ENCODE measurements at places on chromosomes 7 and 10.

DNA sequence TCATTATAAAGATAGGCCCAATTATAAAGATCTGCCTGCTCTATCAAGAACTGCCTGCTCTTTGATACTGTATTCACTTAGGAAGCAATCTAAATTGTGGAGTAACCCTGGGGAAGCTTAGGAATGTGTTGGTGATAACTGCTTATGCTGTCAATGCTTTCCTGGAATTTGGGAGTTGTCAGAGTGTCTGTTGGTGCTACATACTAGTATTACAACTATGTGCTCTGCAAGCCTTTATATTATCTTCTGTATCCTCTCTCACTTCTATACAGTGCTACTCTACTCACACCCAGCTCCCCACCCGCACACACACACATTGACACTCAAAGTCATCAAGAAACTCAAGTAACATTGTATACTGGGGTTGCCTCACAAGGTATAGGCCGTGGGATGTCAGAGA, 6.1 kb downstream of the ZNF277 start:
- no peak for DNase-seq

- DNase-seq: no peak
Measured at GRCh38 chr7:130868139-130868538, 134.1 kb upstream of the KLF14 start.

DNA sequence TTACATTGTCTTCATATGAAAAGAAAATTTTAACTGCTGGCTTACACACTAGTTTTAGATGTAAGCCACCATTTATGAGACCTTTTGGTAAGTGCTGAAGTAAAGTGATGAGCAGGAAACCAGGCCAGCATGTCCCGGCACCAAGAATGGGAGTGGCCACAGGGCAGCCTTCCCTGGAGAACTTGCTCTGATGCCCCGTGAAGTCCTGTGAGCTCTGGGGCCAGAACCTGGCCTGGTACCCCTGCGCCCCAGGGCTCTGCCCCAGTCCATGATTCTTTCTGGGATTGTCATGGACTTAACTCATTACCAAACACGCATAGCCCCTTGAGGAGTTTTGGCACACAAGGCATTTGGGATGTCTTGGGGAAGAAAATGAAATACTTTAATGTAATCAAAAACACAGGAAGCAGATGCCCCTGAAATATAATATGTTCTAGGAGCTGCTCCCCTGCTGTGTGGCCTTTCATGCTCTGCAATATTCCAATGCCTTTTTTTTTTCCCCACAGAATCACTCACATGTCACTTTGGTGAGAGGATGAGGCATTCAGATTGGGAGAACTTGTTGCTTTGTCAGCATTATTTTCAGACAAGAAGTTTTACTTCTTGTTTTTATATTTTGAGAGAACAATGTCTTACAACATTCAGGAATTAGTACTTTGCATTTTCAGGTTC, 53.1 kb upstream of the CXCL12 start:
- DNase-seq: no peak

DNA sequence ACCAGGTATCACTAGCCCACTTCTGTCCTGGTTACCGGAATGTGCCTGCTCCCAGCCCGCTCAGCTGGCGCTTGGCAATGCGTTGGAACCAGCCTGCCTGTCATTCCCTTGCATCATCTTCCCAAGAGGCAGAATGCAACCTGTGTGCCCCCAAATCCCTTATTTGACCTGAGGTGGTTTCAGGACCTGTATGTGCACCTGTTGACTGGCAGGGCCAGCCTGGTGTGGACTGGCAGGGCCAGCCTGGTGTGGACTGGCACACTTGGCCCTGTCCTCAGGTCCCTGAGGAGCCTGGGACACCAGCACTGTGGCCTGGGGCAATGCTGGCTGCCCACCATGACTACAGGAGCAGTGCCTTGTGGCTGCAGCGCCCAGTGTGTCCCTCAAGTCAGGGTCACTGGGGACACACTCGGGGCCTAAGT, 38.2 kb downstream of the ZNF467 start:
- no peak for DNase-seq

DNA sequence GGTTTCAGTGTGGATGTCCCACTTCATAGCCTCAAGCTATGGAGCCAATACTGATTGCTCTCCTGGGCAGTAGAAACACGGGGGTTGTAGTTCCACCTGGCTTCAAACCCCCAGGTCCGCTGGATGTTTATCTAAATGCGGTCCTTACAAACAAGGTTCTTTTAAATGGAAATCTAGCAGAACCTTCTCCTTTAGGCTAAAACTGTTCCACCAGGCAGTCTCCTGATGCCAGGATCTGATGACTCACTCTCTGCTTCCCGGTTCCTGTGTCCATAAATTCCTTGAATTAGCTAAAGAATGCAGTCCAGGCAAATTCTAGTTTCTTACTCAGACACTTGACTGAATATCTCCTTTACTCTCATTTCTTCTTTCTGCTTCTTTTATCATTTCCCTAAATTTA, 108.4 kb upstream of the FAM3C start:
- no peak for DNase-seq

GRCh38 chr10:85767891-85768290, 598.7 kb downstream of the GRID1 start:
- DNase-seq: no peak

- DNase-seq: no peak
Measured at GRCh38 chr7:3207387-3207902, 93.6 kb upstream of the SDK1 start.

DNA sequence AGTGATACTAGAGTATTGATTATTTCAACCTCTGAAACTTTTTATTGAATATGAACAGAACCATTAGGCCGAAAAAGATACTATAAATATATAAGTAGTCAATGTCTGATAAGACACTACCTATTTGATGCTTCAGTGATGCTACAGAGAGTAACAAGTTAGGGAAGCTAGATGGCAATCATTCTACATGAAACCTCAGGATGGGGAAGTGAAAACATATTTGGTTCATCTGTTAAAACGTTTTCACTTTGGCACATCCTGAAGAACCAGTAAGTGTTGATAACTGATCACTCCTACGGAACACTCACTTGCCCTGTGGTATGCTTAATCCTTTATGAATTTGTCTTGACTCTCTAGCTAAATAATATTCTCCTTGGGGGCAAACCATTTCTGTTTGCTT, 1064.9 kb downstream of the NXPH1 start:
- DNase-seq: no peak

DNA sequence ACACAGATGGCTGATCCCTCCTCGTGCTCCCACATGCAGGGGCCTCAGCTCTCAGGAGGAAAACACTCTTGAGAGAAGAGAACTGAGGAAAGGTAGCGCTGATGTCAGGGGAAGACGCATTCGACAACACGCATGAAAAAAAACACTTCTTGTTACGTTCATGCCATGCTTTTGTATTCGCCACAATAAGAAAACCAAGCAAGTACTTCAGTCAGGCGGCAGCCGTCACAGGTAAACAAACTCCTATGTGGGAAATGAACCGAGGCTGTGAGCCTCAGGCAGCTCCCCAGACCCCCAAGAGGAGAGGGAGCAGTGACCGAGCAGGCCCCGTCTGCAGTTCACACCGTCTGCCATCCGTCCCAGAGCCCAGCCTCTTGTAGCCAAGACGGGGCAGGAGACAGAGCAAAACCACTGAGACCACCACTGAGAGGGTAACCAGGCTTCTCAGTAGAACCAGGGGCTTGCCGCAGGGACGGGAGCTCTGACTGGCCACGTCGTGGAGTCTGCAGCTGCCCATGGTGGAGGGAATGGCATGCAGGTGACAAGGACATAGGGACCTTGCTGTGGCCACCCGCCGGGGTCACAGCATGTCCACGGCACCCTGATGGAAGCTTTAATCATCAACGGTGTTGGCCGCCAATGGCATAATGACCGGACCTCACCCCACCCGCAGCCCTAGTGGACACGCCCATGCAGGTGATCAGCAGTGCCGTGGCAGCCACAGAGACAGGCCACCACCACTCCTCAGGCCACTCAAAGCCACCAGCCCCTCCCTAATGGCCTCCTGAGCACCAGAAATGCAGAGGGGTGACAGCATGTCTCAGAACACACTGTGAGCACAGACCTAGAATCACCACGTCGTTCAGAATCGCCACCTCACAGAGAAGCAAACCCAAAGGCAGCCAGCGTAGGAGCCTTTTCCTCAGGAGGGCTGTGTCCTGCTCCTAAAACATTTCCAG, 304.3 kb downstream of the PTPRN2 start:
- no peak for DNase-seq

- no peak for DNase-seq
Measured at GRCh38 chr10:131762789-131763696, 137.8 kb upstream of the PPP2R2D start.

DNA sequence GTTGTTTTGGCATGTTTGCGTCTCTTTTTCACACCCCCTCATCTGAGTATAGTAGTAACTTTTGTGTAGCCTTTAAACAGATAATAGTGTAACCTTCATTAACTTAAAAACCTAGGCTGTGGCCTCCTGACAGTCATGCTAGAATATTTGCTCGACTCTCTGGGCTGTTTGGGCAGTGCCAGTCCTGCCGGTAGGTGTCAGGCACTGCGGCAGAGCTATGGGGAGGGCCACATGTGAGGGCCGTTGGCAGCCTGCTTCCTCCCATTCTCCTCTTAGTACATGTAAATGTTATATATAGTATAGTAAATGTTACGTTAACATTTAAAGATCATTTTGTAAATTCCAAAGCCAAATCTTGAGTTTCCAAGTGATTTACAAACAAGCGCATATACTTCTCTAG, 26.1 kb downstream of the BCCIP start:
- no peak for DNase-seq

DNA sequence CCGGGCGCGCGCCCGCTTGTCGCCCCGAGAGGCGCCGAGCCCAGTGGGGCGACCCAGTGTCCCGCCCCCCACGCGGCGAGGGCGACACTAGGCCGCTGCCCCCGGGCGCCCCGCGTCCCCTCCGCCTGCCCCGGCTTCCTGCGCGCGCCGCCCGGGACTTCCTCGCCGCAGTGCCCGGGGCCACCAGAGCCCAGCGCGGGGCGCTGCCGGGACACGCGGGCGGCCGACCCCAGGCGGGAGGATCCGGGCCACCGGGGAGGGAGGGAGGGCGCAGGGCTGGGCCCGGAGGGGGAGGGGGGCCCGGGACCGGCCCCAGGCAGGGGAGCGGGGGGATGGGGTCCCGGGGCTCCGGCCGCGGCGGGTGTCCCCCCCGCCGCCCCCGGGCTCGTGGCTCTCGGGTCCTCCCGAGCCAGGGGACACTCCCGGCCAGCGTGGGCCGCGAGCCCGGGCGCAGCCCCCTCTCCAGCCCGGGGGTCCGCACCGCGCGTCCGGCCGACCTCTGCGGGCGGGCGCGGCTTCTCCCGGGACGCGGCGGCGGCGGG, 435 bp upstream of the PWWP2B start:
- no peak for DNase-seq

- DNase-seq: no peak
Measured at GRCh38 chr7:136247211-136247610, 270.1 kb upstream of the MTPN start.

GRCh38 chr7:30321882-30322192, 37.4 kb downstream of the ZNRF2 start:
- no peak for DNase-seq

DNA sequence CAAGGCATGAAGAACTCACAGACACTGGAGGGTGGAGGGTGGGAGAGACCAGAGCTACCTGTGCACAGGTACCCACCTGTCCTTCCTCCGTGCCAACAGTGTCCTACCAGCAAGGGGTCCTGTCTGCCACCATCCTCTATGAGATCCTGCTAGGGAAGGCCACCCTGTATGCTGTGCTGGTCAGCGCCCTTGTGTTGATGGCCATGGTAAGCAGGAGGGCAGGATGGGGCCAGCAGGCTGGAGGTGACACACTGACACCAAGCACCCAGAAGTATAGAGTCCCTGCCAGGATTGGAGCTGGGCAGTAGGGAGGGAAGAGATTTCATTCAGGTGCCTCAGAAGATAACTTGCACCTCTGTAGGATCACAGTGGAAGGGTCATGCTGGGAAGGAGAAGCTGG, 21.8 kb downstream of the PRSS2 start:
- DNase-seq: no peak

GRCh38 chr7:20075992-20076820, 141.0 kb downstream of the MACC1 start:
- DNase-seq: no peak

GRCh38 chr10:94076325-94076841, 82.7 kb downstream of the PLCE1 start:
- no peak for DNase-seq

- no peak for DNase-seq
Measured at GRCh38 chr7:80420876-80421275, 91.0 kb downstream of the GNAT3 start.

- DNase-seq: no peak
Measured at GRCh38 chr10:36114141-36114540, 472.0 kb upstream of the FZD8 start.

GRCh38 chr10:42887734-42888503, 105.3 kb downstream of the BMS1 start:
- no peak for DNase-seq

DNA sequence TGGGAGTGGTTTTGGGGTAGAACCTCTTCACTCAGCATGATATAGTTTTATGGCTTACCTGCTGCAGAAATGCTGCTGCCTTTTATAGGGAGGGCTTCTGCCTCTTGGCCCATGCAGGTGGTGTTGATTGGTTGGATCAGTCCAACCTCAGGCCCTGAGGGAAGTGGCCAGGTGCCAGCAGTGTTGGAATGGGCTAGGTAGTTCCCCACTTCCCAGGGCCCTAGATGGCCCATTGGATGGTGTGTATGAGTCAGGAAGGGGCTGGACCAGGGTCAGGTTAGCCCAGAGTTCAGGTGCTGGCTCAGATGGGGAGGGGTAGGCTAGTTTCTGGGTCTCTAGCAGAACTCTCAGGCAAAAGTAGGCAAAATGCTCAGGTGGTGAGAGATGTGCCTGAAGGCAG, 455.5 kb downstream of the CCSER2 start:
- no peak for DNase-seq

- DNase-seq: no peak
Measured at GRCh38 chr10:14459665-14460064, 128.9 kb upstream of the FRMD4A start.

DNA sequence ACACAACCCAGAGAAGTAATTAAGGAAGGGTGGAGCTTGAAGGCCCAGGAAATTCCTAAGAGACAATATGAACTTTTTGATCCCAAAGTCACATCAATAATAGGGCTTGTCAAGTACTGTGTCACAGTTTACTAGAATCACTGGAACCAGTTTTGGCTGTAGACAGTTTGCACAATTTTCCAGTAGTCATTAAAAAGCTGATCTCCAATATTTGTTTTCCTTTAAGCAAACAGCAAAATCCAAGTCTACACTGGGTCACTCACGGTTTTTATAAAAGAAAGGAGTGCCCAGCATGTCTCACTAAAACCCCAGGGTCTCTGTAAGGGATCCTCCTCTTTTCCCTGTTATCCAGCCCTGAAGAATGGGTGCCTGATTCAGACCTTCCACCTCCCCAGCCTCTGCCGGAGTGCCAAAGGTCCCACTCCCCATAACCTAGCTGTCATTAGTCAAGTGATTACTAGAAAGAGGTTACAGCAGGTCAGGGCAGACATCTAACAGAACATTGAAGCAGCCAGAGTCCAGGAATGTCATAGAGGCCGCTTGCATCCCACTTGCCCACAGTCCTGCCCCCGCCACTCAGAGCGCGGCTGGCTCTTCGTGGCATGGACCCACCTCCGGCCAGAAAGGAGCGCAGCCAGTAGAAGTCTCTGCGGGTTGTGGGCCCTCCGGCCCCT, 552 bp downstream of the SLC25A16 start:
- DNase-seq: no peak

- DNase-seq: no peak
Measured at GRCh38 chr10:132417957-132418441, 21.0 kb downstream of the PWWP2B start.

- no peak for DNase-seq
Measured at GRCh38 chr7:111746950-111747349, 184.7 kb upstream of the IMMP2L start.
